ENCODE measurements at places on chromosomes 7 and 10.

- no peak for DNase-seq
These were observed 20.1 kb downstream of the CYTH3 start for GRCh38 chr7:6252341-6252746.

- no peak for DNase-seq
These were observed 139.2 kb upstream of the PTER start for GRCh38 chr10:16297642-16298041.

GRCh38 chr10:96910488-96911395 is 78.6 kb downstream of the LCOR start:
- peak; percentile 80 for DNase-seq

- no peak for DNase-seq
These were observed 48.6 kb upstream of the KIF5B start for GRCh38 chr10:32104622-32105509.

DNA sequence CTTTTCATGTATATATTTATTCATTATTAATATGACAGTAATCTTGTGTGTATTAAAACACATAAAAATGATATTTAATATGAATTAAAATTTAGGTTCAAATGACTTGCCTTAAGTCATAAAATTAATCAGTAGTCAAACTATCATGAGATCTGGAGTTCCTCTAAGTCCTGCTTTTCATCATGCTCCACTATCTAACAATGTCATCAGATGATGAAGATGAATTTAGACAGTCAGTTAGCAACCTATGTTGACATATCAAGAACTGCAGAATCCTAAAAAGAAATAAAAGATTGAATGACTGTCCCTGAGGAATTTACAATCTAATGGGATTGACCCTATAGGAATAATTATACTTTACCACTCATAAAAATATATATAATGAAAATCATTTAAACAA is 7.1 kb downstream of the CABCOCO1 start:
- no peak for DNase-seq

DNA sequence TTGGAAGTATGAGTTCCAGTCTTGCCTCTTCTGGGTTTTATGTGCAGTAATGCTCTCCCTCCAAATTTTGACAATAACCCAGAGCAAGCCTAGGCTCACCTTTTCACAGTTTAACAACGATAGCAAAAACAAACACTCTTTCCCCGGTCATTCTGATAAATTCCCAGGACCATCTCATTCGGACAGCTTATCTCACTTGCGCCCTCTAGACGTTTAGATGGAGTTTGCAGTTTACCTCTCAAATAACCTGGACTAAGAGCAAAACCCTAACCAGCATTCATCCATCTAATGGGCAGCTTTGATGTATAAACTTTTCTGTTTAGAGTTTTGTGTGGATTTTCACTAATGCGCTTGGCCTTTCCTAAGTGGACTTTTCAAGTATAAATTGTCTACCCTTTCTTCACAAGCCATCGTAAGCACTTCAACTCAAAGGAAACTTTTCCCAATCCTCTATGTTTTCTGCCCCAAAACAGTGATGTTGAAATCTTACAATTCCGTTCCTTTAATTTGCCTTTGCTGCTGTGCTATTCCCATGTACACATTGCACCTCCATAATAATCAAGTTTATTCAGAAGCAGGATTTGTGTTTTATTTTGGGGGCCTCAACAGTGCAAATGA is 114.9 kb downstream of the HDAC9 start:
- DNase-seq: no peak

All from hematopoietic multipotent progenitor cell treated with erythropoietin and hydrocortisone succinate and interleukin-3 and kit ligand, for 17 days (in vitro differentiated cells).